Activated CD8-positive, alpha-beta memory T cell treated with anti-CD3 and anti-CD28 coated beads, Interleukin-2, amount 10 ng/mL, durations not matched to agents 7 days and 5 days (primary cell): ENCODE measurements at places on chromosomes 6 and 20. TPM values are rescaled to one million over a fixed set of nuclear protein-coding genes. Genes with fewer than 3 reads are reported as not detected.

DNA sequence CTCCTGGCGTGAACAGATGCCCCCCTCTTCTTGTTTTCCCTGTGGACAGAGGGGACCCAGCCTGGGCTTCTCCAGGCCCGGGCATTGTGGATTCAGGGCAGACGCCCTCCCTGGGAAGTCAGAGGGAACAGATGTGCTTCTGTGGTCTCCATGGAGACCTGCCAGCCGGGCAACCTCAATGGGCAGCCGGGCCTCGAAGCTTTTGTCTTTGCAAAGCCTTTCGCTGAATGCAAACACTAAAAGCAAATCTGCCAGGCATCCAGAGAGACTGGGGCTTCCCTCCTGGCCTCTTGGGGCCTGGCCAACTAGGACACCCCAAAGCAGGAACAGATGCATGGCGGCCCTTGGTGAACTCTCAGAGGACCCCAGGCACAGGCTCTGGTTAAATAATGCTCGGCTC, 370.0 kb upstream of the SULF2 start:
- H3K36me3 ChIP-seq = no peaks in the 10 kb centered on the region
- H3K27me3 ChIP-seq = peaks cover 7% of the 10 kb centered on the region
- no peak overlapping the region for H3K4me3 ChIP-seq

- H3K27me3 ChIP-seq = peaks cover 15% of the 10 kb centered on the region
- no peaks in the 10 kb centered on the region for H3K4me1 ChIP-seq
- H3K36me3 ChIP-seq = no peaks in the 10 kb centered on the region
- no peak overlapping the region for H3K27ac ChIP-seq
- peak; percentile 37 for DNase-seq
These were observed 100.7 kb downstream of the TAF4 start for GRCh38 chr20:61964675-61965605.

The FAM184A gene
- total RNA-seq = 3.7 TPM

- H3K27ac ChIP-seq = no peak overlapping the region
- DNase-seq = no peak
- H3K36me3 ChIP-seq = peaks cover 43% of the 10 kb centered on the region
- H3K4me3 ChIP-seq = no peak overlapping the region
- H3K4me1 ChIP-seq = peaks cover 18% of the 10 kb centered on the region
These were observed 34.5 kb downstream of the LATS1 start for GRCh38 chr6:149683256-149683859.

GRCh38 chr20:38043512-38044300, 10.2 kb downstream of the RPRD1B start:
- peaks cover 6% of the 10 kb centered on the region for H3K4me1 ChIP-seq
- no peak overlapping the region for H3K27ac ChIP-seq
- peaks cover 39% of the 10 kb centered on the region for H3K36me3 ChIP-seq
- H3K27me3 ChIP-seq = no peaks in the 10 kb centered on the region

DNA sequence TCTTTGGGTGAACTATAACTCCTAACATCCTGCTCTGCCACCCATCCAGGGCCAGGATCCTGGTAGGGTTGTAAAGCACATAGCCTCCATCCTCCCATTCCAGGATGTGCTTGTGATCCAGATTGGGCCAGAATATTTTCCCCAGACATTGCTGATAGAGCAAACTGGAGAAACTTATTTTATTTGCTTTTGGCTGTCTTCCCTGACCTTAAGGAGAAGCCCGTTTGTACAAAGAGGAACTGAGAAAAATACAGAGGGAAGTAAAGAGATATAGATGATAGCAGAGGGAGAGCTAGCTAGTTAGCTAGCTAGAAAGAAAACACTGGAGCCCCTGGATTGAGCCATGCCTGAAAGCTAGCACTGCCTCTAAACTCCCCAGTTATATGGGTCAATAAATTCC, 9.0 kb upstream of the HDAC2 start:
- no peaks in the 10 kb centered on the region for H3K36me3 ChIP-seq
- no peak overlapping the region for H3K27ac ChIP-seq
- H3K4me1 ChIP-seq = no peaks in the 10 kb centered on the region
- H3K4me3 ChIP-seq = no peak overlapping the region

DNA sequence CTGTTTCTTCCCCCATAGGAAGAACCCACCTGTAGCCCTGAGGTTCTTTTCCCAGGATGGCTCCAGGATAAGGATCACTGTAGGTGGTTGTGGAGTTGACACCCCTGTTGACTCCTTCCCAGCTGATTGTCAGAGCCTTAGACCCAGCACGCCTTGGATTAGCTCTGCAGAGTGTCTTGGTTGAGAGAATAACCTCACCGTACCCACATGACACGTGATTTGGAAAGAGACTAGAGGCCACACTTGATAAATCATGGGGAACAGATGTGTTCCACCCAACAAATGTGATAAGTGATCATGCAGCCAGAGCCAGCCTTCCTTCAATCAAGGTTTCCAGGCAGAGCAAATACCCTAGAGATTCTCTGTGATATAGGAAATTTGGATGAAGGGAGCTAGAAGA, 12.2 kb downstream of the BTN3A1 start:
- no peak overlapping the region for H3K4me3 ChIP-seq
- no peak for DNase-seq
- no peaks in the 10 kb centered on the region for H3K27me3 ChIP-seq
- H3K27ac ChIP-seq = no peak overlapping the region

The MPC1 gene
- total RNA-seq = 29.4 TPM

The MCHR2 gene
- not detected for total RNA-seq
